HT-29 (cell line): ENCODE measurements at places on chromosomes 16 and 17.
A peak's percentile ranks its signal among the peaks of the same experiment; 100 is the strongest.

DNA sequence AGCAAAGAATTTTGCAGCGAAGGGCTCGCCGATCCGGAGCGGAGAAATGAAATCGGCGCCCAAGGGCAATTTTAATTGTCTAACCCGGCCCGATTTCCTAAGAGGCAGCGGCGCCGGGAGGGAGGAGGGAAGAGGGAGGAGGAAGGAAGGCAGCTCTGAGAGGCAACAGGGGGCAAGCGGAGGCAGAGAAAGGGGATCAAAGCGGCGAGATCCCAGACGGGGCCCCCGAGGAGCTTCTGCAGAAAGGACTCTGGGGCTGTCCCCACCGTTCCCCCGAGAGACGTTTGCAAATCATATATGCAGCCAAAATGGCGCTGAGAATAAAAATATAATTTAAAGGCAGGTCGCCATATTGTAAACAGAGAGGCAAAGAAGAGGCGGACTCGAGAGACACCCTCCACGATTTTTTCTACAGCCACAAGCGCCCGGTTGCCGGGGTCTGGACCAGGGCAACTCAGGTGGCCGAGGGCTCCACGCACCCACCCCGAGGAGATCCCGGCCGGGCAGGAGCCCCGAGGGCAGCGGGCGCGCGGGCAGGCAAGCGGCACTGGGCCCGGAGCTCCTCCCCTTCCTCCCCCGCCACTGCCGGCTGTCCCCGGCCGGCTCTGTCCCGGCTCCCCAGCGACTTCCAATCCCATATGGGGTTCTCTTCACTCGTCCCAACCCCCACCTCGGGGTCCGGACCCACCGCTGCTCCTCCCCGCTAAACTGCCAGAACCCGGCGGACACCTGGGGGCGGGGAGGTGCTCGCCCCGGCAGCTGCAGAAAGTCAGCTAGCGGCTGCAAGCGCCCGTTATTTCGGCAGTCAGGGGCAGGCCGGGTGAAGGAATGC, 1.9 kb downstream of the PHF12 start:
- DNase-seq: peak; percentile 60

DNA sequence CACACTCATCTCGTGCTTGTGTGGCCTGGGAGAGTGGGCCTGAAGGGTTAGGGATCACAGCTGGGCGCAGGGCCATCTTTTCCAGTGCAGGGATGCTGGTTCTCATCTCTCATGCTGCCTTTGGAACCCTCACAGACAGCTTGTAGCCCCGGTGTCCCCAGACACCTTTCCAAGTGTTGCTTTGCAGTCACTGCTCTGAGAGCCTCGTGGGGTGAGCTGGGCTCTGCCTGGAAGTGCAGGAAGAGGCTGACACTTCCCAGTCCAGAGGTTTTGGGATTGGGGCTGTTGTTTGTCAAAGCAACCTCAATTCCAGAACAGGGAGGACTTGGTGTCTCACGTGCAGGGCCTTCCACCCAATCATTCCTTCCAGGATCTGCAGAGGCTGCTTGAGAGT, 28.2 kb downstream of the TBX4 start:
- DNase-seq: no peak

DNA sequence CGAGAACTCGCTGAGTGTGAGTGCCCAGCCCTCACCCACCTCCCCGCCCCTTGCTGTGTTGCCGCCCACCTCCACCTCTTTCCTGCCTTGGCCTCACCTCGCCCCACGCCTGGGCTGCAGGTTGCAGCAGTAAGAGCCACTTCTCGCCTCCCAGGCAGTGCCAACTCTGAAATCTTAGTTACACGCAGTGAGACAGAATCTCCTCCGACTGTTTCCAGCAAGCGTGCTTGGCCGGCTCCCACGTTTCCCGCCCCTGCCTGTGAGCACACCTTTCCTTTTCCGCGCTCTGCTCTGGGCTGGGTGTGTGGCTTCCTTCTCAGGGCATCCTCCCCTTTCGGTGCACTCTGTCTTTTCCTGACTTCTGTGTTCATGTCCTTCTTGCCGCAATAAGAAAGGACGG, 5.7 kb downstream of the ENGASE start:
- no peak for DNase-seq

- no peak for DNase-seq
These were observed 49.3 kb downstream of the TRAF4 start for GRCh38 chr17:28792877-28793661.

GRCh38 chr16:48608452-48608851, 1.5 kb downstream of the N4BP1 start:
- DNase-seq: no peak

DNA sequence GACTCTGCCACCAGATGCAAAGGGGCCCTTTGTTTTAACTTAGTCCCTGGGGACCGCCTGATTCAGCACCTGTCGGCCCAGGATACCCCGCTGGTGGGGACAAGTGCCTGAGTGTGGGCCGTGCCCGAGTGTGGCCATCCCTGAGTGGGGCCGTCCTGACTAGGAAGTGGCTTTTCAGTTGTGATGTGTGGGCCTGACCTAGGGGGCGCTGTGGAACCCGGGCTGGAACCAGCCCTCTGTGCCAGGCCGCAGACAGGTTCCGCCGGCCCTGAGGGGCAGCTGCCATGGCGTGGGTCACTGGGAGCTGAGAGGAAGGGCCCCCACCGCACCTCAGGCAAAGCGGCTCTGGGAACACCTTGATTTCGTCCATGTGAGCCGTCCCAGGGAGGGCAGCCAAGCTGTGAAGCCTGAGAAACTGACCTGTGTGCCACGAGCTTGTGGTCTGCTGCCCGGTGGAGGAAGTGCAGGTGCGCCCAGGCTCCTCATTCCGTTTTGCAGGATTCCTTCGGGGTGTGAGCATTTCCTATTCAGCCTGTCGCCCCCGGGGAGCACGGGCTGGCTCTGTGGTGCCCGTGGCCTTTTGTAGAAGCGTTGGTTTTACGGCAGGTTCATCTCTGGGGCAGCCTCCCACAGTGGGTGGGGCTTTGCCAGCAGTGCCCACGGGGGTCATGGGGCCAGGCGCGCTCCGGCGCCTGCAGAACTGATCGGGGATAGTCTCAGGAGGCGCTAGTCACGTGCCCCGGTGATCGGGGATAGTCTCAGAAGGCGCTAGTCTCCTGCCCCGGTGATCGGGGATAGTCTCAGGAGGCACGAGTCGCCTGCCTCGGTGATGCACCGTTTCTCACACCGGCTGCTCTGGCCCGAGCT, 5.3 kb downstream of the RPL13 start:
- peak; percentile 78 for DNase-seq

DNA sequence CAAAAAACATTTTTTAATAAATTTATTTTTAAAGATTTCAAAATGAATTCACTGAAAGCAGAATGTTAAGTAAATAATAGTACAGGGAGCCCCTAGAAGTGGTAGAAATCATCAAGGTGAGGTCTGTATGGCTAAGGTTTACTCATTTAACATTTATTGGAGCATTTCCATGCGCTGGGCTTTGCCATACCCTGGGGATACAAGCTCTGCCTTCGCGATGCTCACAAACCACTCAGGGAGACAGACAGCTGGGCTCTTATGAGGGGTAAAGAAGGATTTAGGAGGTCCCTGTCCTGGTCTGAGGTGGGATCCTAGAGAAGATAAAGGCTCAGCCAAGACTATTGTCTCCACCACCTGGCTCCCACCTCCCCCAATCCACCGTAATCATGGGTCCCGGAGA, 11.3 kb upstream of the LPCAT2 start:
- DNase-seq: no peak

DNA sequence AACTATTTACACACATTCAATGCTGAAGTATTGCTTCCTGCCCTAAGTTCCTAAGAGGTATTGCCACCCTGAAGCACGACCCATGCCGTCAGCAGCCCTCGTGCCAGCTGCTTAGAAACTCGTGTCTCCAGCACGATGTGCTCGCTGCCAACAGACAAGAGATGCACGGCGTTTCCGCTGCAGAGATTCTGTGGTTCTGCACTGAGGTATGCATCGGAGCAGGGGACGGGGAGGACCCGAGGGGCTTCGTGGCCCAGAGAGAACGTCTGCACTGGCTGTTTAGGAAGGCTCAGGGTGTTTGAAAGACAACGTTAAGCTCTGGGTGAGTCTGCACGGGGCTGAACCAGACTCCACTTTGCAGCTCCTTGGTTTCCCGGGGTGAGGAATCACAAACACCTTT, 82.7 kb upstream of the CREBBP start:
- DNase-seq: no peak

GRCh38 chr17:72038427-72038826, 82.4 kb upstream of the SOX9 start:
- no peak for DNase-seq

GRCh38 chr16:3659251-3659650, 4.8 kb downstream of the DNASE1 start:
- DNase-seq: no peak

DNA sequence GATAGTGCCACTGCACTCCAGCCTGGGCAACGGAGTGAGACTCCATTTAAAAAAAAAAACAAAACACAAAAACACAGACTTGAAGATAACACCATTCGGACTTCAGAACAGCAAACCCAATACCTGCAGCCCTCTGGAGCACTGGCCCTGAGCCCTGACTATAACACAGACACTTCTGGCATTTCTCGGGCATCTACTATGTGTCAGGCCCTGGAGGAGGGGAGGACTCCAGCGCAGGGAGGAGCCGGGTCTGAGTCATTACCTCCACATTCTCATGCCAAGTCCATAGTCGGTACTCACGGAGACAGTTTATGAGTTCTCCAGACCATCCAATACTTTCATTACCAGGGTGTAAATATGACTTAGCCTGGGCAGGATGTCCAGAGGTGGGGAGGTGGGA, 48.8 kb downstream of the PITPNM3 start:
- DNase-seq: peak; percentile 67

GRCh38 chr17:74371653-74372147, 4.4 kb downstream of the GPR142 start:
- no peak for DNase-seq

- no peak for DNase-seq
These were observed 773 bp downstream of the SYNGR3 start for GRCh38 chr16:1990351-1991134.

- no peak for DNase-seq
These were observed 2.8 kb downstream of the MYH11 start for GRCh38 chr16:15854061-15854460.
